Left cardiac atrium (tissue), 4 donors: ENCODE measurements at places on chromosomes 12 and 14. TPM values are rescaled to one million over a fixed set of nuclear protein-coding genes. Genes with fewer than 3 reads are reported as not detected.

- DNase-seq, result peak; percentile 66
Observed at GRCh38 chr14:103091041-103091882, 3.3 kb upstream of the EXOC3L4 start.

DNA sequence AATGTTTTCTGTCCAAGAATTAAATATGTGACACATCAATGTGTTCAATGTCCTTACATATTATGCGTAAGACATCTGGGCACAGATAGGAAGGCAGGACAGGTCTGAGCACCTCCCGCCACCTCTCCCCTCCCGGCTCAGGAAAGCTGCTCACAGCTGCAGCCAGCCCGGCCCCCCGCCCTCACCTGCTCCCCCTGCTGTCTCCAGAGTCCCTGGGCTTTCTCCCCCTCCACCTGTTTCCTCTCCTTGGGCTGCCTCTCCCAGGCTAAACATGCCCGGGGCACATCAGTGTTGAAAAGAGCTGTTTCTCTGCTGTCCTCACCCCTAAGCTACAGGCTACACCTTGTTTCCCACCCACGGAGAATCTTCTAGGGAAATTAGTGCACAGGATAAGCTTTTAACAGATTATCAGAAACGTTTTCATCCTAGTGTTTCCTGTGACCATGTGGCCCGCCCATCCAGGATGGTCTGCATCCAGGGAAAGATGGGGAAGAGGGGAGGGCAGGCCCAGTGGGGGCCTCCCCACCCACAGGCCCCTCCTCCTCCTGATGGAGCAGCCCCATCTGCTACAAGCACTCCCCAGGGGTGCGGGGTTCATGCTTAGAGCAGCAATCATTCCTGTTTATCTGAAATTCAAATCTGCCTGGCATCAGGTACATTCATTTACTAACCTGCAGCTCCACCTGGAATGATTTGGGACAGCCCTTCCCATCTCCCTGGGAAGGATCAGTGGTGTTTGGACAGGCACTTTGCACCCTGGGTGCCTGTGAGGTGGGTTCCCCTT is 273.8 kb upstream of the SFSWAP start:
- no peak for DNase-seq

DNA sequence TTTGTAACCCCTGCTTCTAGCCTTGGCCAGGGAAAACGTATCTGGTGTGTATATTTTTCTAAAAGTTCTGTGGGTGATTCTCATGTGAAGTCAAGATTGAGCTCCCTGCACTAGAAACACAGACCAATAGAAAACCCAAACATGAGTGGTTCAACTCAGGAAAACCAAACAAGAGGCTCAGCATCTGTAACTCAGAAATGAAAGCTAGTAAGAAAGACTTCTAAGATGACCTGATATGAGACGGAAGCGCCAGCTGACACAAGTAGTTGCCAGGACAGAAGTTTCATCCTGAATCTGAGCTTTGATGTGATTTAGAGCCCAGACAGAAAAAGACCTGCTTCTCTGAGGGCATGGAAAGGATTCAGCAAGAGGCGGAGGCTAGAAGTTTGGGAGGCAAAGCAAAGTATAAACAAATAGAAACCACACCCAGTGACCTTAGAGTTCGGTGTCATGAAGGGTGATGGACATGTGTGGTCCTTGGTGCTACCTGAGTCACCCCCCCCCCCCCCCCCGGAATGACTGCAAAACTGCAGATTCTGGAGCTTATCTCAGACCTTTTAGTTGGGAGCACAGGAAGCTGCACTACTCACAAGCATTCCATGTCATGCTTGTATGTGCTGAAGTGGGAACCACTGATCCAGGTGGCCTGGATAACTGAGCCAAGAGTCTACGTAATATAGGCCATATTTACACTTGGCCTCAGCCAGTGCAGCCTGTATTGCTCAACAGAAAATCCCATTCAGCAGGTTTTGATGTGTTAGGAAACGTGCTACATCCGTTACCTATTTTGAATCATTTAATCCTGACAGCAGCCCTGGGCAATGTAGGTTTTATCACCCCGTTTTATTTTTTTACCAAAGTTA is 191.3 kb downstream of the ANO6 start:
- no peak for DNase-seq

DNA sequence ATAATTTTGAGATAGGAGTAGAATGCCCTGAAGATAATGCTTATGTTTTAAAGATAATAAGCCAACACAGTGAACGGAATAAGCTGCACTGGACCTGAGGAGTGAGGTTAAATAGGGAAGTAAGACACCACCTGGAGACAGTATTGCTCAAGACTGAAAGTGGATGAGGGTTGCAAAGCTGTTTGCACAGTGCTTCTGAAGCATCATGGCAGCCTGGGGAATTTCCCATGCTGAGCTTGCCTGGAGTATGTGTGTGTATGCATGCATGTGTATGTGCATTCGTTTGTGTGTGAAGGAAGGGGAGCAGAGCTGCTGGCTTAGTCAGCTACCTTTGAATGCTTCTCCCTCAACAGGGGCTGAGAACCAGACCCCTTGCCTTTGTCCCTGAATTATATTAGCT is 35.8 kb downstream of the BHLHE41 start:
- no peak for DNase-seq

DNA sequence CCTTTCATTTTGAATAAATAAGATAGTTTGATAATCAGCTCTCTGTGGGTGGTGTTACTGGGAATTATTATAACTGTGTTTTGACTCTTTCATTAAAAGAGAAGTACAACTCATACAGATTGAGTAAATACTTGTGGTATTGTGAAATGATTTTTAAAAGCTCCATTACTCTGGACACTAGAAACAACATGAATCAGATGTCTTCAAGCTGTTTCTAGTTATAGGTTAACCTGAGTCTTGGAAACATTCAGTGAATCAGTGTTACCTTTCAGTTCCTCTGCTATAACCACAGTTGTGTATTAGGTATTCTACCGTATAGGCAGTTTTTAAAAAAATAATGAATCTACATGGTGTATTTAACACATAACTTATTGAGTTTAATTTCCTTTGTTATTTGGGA is 128.4 kb upstream of the SSTR1 start:
- no peak for DNase-seq

DNA sequence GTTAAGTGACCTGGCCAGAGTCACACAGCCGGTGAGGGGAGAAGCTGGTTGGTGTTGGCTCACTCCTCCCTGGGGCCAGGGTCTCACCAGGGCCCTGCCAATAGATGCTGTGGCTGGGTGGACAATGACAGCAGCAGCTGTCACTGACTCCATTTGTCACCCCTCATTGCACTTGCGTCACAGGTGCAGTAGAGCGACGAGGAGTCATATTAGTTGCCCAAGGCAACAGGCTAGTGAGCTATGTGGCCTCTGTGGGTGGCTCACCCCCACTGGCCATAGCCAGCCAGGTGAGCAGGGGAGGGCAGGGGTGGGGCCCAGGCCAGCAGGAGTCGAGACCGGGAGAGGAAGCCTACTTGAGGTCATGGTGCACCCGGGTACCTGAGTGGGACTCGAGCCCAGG is 9.7 kb downstream of the SLC25A47 start:
- no peak for DNase-seq

DNA sequence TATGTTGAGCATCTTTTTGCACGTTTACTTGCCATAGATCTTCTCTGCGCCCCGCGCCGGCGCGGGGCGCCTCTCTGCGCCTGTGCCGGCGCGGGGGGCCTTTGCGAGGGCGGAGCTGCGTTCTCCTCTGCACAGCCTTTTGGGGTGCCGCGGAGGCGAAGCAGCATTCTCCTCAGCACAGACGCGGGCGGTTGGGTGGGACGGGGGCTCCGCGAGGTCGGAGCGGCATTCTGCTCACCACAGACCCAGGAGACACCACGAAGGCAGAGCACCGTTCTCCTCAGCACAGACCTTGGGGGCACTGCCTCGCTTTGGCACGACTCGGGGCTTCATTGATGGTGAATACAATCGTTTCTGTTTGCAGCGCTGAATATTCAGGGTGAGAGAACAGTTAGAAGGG is 28.5 kb upstream of the ANHX start:
- no peak for DNase-seq

Gene P2RX7
- 3.0 TPM for total RNA-seq

Gene NANOG
- not detected for total RNA-seq

Gene TMEM229B
- total RNA-seq, result 1.5 TPM
